Activated T-cell treated with anti-CD3 and anti-CD28 coated beads for 1 hour (primary cell): ENCODE measurements at places on chromosomes 2 and 18.

DNA sequence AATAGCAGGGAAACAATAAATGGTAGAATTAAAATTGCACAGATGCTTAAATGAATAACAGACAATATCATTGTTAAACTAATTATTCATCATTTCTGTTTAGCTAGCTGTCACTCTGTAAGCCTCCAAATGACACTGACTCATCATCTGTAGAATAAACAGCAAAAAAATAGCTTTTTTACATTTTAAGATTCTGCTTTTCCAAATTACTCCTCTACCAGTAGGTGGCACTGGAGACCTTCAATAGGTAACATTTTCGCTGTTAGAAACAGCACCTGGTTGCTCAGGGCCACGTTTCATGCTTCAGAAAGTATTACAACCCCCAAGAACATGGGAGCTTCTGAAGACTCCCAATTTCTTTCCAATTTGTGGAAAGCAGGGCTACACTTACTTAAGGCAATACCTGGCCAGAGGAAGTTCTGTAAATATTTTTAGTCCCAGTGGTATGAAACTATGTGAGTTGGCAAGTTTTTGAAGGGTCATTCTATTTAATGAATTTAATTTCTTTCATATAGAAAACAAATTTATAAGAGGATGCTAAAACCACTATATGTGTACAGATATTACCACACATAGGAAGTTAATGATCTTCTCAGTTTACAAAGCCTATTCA lies 45.4 kb downstream of the TTN start:
- DNase-seq = no peak

GRCh38 chr18:24790347-24790746 lies 329.9 kb downstream of the HRH4 start:
- DNase-seq = no peak

- DNase-seq = no peak
Observed at GRCh38 chr2:239259603-239260298, 141.1 kb downstream of the HDAC4 start.

- no peak for DNase-seq
Observed at GRCh38 chr2:49110571-49110970, 43.7 kb downstream of the FSHR start.

DNA sequence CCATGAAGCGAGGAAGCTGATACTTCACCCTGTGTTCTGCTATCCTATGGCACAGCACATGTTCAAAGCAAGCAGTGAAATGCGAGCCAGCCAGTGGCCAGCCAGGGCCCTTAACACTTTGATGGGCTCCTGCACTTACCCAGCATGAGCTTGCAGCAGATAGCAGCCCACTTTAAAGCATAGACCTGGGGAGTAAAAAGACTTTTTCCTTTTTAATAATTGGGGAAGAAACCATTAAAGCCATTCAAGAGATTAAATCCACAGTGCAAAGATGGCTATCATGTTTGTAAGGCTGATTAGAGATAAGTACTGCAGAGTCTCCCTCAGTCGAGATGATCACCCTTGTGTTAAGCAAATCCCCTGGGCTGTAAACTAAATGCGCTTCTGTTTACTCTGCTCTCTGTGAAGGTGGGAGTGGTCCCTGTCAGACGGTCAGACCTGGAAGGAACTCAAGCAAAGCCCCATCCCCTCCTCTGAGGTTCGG lies 15.7 kb downstream of the CCBE1 start:
- no peak for DNase-seq

- DNase-seq = no peak
Observed at GRCh38 chr18:46915800-46916550, 1.3 kb downstream of the PIAS2 start.

DNA sequence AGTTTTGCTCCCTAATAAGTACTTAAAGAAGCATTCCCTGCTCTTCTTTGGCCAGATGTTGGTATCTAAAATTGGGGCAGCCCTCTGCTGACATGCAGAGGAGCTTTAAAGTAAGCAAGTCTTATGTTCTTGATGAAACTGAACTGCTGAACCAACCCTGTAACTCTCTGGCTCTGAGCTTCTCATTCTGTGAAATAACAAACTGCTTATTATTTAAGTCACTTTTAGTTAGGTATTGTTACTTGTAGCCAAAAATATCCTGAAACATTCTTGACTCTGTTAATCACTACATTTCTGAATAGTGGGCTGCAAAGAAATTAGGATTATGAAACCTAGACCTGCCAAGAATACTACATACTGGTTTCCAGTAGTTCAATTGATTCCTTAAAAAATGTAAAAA lies 15.5 kb downstream of the PPP3R1 start:
- DNase-seq = no peak

DNA sequence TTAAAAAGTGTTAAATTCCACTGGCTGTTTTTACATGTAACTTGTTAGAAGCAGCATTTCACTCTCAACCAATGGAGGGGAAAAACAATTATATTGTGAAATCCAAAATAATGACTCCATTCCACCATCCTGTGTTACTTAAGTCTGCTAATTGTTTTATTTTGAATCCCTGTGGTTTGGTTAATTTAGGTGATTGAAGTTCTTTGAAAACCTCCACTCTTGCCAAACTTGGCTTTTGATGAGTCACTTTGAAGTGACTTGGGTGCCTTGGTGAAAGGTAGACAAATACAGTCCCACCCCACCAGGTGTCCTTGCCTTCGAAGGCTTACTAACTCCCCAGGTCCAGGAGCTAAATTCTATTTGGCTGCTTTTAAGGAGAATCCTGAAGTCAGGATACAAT lies 1303.8 kb upstream of the NRXN1 start:
- DNase-seq = no peak

DNA sequence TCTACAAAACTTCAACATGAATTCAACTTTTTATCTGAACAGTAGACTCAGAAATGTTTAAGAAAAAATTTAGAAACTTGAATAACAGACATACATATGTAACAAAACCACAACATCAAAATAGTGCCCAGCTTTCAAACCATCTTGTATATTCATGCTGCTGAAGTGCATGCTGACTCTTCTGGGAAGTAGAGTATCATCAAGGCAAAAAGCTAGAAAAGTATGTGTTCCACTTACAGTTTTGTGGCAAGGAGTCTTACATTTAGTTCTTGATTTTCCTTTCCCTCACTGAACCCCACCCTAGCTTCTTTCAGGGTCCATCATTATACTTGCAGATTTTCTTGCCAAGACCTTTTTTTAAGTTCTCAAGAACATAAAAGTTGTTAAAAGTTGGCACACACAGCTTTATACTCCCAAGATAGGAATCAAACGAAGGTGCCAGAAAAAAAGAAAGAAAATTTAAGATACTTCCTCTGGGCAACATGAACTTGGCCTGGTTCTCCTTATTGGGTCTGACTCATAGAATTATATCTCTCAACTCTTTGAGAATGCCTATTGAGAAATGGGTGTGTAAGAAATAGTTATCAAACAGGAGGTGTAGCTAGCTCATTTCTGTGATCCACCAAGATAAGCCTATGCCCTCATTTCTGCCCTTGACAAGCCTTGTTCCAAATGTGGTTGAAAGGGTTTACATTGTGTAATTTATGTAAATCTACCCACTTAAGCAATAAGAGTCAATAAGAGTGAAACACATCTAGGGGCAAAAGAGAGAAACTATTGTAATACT lies 667.6 kb upstream of the ACVR2A start:
- DNase-seq = no peak

GRCh38 chr2:216650626-216651257 lies 17.5 kb downstream of the IGFBP2 start:
- no peak for DNase-seq

DNA sequence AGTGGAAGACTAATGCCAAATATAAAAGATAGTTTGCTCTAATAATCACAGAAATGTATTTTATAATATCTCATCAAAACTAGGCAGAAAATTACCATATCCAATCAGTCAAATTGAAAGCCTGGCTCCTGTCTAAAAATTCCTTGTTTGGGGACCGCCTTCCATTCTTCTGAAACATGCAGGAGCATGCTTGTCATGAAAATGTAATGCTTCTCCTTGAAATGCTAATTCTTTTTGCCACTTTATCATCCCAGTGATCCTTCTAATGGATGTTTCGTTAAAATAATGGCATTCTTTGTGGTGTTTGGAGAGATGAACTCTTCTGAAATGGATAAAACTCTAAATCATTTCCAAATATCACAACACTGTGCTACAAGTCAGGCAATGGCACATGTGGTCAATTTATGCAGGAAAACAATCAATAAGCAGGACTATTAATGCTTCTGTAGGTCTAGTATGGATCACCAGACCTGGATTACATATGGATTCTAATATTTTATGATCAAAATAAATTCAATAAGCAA lies 1039.1 kb upstream of the NXPH2 start:
- DNase-seq = no peak

DNA sequence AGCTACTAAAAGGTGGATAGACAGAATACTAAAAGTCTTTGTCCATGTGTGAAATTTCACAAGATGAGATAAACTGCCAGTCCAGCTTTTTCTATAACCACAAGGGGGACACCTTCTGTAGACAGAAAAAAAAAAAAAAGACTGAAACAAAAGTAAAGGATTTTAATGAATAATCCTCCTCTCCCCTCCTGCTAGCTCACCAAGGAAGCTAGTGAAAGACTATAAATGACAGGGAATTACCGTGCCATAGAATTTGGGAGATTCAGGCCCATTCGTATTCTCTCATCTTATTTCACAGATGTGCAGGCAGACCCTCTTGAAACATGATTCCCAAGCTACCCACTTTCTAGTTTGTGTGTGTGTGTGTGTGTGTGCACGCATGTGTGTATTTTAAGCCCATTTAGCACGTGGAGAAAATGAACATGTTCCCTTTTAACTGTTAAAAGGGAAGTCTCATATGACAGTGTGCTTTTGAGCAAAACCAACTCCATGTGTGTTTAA lies 36.3 kb upstream of the SLC8A1 start:
- no peak for DNase-seq
